ENCODE measurements at places on chromosomes 6 and 20.
A peak's percentile ranks its signal among the peaks of the same experiment; 100 is the strongest.

DNA sequence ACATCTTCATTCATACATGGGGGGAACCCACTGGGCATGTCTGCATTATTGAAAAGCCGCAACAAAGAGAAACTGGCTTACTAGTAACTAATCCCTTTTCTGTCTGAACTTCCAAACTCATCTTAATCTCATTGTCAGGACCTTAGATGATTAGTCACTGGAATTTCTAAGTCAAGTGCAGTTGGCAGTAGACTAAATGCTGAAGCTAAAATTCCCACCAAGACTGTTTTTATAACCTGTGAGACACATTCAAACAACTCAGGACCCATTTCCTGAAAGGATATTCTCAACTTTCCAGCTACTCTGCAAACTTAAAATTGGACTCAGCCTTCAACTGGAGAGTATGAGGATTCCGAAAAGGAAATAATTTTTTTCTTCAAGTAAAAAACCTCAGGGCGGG lies 94.8 kb upstream of the SCAF8 start:
- DNase-seq = no peak

DNA sequence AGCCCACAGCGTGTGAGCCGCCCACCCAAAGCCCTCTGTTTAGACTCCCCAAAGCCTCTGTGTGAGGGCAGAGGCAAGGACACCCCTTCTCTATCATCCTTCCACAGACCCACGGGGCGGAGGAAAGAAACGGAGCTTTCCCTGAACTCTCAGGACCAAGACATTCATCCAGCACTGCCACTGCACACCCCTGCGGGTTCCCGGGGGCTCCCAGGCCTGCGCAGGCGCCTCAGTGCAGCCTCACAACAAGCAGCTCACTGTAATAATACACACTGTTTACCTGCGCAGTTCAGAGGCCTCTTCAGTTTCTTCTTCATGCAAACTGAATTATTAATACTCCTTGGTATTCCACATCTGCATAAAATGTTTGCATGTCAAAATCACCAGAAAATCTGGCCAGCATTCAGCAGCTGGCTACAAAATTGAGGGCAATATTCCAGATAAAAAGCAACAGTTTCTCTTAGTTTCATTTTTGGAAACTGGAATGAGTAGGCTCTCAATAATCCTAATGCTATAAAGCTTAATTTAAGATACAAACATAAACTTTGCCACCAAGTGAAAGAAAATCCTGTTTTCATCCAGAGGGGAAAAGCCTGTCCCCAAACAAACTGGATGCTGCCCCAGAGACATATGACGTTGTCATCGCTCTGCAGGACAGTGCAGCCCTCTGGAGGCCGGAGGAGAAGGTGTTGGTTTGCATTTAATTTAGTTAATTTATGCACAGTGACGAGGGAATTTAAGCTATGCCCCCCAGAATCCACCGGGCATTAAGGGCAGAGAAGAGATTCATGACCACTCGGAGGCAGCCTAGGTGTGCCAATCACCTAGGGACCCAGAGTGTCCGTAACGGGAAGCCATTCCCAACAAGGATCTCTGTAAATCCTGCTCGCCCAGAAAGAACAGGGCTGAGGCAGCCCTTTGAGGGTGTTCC lies 45.3 kb downstream of the NINL start:
- DNase-seq = no peak

DNA sequence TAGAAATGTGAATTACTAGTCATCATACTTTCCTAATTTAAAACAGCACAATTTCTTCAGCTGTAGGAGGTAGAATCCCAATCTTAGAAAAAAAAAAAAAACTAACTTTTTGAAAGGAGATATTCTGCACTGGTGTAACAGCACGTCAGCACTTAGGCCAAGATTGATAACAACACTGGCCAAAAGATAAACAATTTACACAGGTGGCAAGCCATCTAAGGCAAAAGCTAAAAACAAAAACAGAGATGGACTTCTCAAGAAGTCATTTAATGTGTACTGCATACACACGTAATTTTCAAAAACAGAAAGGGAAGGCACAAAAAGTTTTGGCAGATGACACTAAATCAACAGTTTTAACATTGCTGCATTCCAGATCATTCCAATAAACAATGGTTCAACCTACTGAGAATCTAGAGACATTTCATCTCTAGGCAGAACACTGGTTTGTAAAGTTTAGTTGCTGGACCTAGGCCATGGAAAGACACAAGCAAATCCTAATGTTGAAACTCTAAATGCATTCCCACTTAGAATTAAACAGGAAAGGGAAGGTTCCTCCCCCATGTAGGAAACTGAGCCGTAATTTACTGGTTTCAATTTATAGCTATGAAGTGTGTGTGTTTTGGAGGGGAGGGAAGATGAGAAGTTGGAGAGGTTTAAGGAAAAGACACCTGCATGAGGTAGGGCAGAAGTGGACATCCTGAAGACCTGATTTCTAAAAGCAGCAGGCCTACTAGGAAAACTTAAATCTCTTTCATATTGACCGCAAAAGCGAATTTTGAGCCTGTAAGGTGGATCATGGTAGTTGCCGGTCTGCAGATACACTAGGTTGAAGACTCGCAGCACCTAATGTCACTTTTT lies 1.3 kb downstream of the GCLC start:
- no peak for DNase-seq

- DNase-seq = no peak
These were observed 87.6 kb upstream of the PAK5 start for GRCh38 chr20:9926476-9926875.

DNA sequence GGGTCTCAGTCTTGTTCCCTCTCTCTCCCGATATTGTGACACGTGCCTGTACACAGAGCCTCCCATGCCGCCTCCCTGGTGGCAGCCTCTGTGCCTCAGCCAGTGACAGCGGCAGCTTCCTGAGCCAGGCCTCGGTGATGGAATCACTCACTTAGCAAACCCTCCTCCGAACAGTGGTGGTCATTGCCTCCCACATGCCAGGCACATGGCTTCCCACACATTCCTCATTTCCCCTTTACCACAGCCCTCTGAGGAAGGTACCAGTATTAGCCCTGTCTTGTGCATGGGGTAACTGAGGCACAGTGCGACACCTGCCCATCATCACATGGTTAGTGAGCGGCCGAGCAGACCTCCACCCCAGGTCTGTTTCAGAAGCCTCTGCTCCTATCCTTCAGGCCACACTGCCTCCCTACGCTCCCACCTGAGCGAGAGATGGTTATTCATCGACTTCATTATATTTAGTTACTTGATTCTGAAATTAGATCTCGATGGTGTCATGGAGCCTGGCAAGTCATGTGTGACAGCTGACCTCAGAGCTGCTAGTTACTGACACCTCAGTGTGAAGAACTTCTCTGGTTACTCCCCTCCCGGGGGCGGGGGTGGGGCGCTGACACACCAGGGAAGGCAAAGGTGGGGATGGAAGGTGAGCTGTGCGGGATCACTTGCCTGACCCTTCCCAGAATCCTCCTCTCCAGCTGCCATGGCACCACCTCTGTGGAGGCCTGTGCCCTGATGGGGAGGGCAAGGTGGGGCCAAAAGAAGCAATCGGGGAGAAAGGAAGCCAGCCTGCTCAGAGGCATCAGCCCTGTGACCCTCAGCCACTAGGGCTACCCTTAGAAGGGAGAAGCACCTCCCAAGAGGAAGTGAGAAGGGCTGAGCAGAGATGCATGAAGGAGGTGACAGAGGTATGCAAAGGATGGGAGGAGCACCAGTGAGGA lies 17.9 kb downstream of the MDGA1 start:
- no peak for DNase-seq

DNA sequence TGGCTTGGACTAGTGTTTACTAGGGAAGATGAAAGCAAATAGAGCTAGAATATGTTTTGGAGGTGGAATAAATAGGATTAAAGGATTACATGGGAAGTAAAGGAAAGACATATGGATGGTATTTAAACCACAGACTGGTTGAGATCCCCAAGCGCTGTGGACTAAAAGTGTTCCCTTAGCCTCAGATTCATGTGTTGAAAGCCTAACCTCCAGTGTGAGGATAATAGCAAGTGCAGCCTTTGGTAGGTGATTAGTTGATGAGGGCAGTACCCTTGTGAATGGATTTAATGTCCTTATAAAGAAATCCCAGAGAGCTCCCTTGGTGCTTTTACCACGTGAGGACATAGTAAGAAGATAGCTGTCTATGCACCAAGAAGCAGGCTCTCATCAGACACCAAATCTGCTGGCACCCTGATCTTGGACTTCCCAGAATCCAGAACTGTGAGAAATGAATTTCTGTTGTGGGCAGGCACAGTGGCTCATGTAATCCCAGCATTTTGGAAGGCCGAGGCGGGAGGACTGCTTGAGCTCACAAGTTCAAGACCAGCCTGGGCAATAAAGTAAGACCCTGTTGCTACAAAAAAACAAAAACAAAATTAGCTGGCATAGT lies 57.3 kb upstream of the MCM9 start:
- no peak for DNase-seq

DNA sequence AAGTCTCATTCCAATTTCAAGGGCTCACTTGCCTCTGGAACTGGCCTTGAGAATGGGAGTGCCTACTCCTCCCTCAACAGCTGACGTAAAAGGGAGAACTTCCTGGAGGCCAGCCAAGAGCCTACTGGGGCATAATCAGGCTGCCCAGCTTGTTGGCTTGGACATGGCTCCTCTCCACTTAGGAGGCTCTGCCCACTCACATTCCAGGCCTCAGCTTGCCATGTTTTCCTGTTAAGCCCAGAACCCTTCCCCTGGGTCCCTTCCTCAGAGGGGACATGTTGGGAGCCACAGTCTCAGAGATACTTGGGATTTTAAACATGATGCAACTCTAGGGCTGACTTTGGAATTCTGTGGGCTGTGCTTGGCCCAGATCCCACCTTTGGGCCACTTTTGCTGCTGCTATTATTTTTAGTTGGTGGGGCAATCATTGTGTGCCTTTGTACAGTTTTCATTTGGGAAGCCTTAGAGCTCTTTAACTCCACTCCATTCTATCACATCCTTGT lies 31.5 kb upstream of the ADTRP start:
- DNase-seq = no peak

- no peak for DNase-seq
These were observed at the start of gene INSM1 for GRCh38 chr20:20367575-20368417. Gene INSM1 (plus strand): TSS chr20:20368104. CDS start chr20:20368268, 164 bp downstream.

- peak; percentile 8 for DNase-seq
These were observed 37.1 kb downstream of the QRSL1 start for GRCh38 chr6:106666282-106667021.

GRCh38 chr6:11025921-11026635 lies 18.0 kb downstream of the ELOVL2 start:
- no peak for DNase-seq

Data from CD14-positive monocyte (primary cell).